ENCODE measurements at places on chromosomes 3 and 15. TPM values are rescaled to one million over a fixed set of nuclear protein-coding genes. Genes with fewer than 3 reads are reported as not detected.

Gene NKTR
- total RNA-seq, result 137 TPM

Gene NDN
- 130 TPM for total RNA-seq

Gene MRPS11
- 20.5 TPM for total RNA-seq

Gene GNAT1
- total RNA-seq, result not detected

Gene GOLGA6L24
- not detected for total RNA-seq

Gene CACNA1D
- 30.9 TPM for total RNA-seq

Gene CD200R1
- total RNA-seq, result 0.69 TPM

Gene SERPINI2
- 3.7 TPM for total RNA-seq

Gene REC114
- total RNA-seq, result not detected

Gene MNS1
- total RNA-seq, result 4.8 TPM

Gene A4GNT
- not detected for total RNA-seq

Gene TXNRD3
- 15.7 TPM for total RNA-seq

Gene GOLGA6L10
- 2.5 TPM for total RNA-seq

Gene MESP1
- total RNA-seq, result 2.5 TPM
